Hair follicular keratinocyte (primary cell): ENCODE measurements at places on chromosomes 13 and 19. TPM values are rescaled to one million over a fixed set of nuclear protein-coding genes. Genes with fewer than 3 reads are reported as not detected.

Gene CPB2
- total RNA-seq = not detected in 2 replicates

Gene PTPRS
- 12.4 and 29.7 TPM in 2 replicates for total RNA-seq

Gene PSG6
- total RNA-seq = not detected in 2 replicates

Gene COG3
- total RNA-seq = 25.9 and 38.1 TPM in 2 replicates

Gene ZNF85
- 1.4 and 5.2 TPM in 2 replicates for total RNA-seq

Gene PSG3
- not detected in 2 replicates for total RNA-seq

Gene FAM124A
- total RNA-seq = not detected in 2 replicates

Gene BICRA
- 5.9 and 6.0 TPM in 2 replicates for total RNA-seq

Gene KLHL1
- not detected in 2 replicates for total RNA-seq

Gene ZNF563
- 2.5 and 4.5 TPM in 2 replicates for total RNA-seq

Gene TMPRSS9
- not detected in 2 replicates for total RNA-seq

Gene ZMYM5
- 3.8 and 7.7 TPM in 2 replicates for total RNA-seq

Gene LYPD3
- total RNA-seq = 18.9 and 22.7 TPM in 2 replicates

Gene C13orf42
- not detected in 2 replicates for total RNA-seq

Gene PAK4
- 12.6 and 13.7 TPM in 2 replicates for total RNA-seq

Gene KCNK6
- total RNA-seq = 27.4 and 27.8 TPM in 2 replicates

Gene BST2
- 0.08 and 0.47 TPM in 2 replicates for total RNA-seq

Gene CBARP
- 2.8 and 6.2 TPM in 2 replicates for total RNA-seq
